ENCODE measurements at places on chromosomes 11 and 22.

- no peak for DNase-seq
Observed at GRCh38 chr22:21626073-21626734, 3.6 kb downstream of the YDJC start.

GRCh38 chr11:13782390-13783075, 114.1 kb downstream of the FAR1 start:
- DNase-seq, result no peak

DNA sequence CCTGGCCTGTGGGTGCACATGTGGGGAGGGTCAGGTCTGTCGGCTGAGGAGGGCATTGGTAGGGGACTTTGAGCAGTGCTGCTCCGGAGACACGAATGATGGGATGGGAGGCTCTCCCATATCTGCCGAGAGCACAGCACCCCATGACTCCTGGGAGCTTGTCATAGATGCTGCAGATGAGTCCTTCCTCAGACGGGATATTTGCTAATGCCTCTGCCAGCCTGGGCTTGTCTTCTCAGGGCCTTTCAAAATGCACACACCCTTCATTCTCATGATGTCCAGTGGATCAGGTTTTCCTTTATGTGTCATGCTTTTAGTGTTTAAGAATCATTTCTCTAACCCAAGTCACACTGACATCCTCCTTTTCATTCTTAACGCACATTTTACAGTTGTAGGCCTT, 8.1 kb upstream of the RNH1 start:
- DNase-seq, result no peak

DNA sequence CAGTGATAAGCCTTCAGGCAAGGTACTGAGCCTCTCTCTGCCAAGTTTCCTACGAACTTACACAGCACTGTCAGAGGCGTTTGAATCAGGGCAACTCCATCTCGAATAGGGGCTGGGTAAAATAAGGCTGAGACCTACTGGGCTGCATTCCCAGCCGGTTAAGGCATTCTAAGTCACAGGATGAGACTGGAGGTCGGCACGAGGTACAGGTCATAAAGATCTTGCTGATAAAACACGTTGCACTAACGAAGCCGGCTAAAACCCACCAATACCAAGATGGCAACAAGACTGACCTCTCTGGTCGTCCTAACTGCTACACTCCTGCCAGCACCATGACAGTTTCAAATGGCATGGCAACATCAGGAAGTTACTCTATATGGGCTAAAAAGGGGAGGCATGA, 20.4 kb upstream of the POGLUT3 start:
- DNase-seq, result no peak

GRCh38 chr11:132111838-132112237, 741.4 kb downstream of the NTM start:
- no peak for DNase-seq

DNA sequence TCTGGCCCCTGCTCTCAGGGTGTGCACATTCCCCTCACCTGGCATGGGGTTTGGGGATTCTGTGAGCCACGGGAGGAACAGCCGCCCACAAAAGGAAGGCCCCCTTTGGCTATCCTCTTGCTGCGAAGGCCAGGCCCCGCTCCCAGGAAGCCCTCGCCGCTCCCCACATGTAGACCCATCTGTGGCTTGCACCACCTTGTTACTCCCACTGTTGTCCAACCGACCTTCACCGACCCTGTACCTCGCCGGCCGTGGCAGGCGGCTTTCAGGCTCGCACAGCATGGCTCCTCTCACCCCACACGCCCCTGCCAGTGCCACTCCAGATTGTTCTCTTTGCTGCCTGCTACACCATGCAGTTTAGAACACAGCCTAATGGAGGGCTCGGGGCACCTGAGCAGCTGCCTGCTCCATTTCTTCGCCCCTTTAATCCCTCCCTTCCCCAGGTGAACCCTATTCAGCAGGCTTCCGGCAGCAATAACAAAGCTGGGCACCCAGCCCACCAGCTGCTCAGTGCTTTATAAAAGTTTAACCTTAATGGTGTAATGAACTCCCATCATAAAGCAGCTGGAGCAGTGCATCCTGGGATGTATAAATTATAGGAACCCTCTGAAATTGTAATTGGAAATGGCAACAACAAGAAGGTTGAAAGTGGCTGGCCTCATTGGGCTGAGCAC, 10.7 kb downstream of the DAGLA start:
- no peak for DNase-seq

DNA sequence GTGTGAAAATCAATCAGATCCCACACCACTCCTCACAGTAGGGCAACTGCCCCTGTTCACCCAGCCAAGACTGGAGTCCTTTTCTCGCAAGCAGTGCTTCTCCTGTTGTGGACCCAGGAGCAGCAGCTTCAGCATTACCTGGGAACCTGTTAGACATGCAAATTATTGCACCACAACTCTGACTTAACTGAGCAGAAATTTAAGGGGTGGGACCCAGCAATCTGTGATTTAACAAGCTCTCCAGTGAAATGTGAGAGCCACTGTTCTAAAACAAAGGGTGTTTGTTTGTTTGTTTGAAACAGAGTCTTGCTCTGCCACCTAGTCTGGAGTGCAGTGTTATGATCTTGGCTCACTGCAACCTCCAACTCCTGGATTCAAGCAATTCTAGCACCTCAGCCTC, 591.4 kb downstream of the SOX6 start:
- no peak for DNase-seq

GRCh38 chr11:128868841-128869671, 2.0 kb upstream of the KCNJ1 start:
- peak; percentile 69 for DNase-seq

- DNase-seq, result no peak
Observed at GRCh38 chr11:81135570-81135969, 1598.1 kb downstream of the FAM181B start.

- DNase-seq, result no peak
Observed at GRCh38 chr11:101718402-101718801, 134.6 kb upstream of the TRPC6 start.

- no peak for DNase-seq
Observed at GRCh38 chr22:20970939-20971657, 4.0 kb downstream of the AIFM3 start.

- DNase-seq, result no peak
Observed at GRCh38 chr11:16786131-16786530, 47.7 kb downstream of the C11orf58 start.

DNA sequence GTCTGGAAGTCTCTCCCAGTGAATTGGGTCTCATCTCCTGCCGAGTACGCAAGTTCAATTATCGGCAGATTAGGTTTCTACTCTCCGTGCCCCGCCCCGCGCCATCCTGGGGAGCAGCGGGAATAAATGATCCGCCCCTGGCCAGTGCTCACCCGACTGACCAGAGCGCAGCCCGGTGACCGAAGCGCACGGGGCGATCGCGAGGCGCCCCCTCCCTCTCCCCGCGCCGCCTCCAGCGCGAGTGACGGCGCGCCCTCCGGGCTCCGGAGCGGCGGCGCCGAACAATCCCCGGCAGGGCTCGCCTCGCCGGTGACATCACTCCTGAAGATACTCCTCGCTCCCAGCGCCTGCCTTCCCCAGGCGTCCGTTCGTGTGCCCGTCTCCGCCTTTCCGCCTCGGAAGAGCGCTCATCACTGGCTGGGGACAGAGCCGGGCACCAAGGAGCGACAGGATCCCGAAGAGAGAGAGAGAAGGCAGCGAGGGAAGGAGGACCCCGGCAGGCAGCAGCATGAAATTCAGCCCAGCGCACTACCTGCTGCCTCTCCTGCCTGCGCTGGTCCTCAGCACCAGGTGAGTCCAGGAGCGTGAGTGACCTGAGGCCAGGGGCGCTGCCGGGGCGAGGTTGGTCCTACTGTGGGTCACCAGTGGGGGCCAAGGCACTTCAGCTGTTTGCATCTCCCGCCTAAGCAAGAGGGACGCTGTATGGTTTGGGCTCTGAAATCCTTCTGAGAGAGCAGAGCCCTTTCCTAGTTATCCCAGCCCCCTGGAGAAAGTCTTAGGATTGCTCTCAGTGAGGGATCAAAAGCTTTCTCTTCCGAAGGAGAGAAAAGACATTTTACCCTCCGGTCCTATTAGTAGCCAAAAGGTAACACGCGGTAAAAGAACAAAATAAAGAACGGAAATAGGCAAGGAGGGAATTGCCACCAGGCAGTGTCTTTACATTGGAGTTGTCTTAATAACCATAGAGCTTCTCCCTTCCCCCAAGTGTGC, at the start of gene LUZP2:
Gene LUZP2, plus strand, starts transcription at position 318 of the 990 bp plus-strand sequence.
- DNase-seq, result no peak

DNA sequence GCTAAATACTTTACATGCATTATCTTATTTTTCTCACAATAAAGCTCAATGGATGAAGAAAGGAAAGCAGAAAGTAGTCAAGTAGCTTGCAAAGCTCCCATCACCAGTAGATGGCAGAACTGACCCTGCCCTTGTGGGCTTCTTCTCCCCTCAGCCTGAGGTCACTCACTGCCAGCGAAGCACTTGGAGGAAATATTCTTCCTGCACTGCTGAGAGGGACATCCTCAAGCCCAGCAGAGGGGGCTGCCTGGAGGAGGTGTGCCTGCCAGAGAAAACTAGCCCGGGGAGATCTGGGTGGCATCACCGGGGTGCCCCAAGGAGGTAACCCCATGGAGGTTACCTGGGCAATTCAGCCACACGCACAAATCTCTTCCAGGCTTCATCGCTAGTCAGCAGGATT, 6.6 kb downstream of the APOL4 start:
- no peak for DNase-seq

DNA sequence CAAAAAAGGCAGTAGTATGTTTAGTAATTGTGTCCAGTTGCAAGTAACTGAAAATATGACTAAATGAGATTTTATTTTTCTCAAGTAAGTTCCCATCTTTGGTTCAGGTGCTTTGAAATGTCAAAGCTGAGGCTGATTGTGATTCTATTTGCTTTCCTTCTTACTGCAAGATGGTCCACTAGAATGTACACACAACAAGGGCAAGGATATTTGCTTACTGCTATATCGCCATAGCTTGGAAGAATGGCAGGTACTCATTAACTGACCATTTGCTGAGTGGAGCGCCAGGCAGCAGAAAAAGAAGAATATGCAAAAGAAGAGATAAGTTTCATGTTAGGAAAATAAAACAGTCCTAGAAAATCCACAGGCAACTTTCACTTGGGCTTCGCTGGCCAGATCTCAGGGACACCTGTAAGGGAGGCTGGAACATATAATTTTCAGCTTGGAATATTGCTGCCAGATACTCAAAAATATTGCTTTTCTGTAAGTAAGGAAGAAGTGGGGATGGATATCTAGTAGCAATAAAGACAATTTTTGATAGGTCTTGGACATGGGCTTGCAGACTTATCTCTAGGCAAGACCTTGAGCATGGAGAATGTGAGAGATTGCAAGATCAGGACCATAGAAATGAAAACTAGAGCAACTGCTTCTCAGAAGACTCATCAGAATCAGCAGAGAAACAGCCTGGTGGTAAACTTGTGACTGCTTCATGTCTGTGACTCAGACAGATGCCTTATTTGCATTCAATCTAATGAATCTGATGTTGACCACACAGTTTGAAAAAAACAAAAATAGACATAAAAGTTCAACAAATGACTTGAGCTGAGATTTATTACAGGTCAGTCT, 44.8 kb upstream of the OR9Q1 start:
- no peak for DNase-seq

- no peak for DNase-seq
Observed at GRCh38 chr11:124633355-124633754, 10.7 kb downstream of the TBRG1 start.

DNA sequence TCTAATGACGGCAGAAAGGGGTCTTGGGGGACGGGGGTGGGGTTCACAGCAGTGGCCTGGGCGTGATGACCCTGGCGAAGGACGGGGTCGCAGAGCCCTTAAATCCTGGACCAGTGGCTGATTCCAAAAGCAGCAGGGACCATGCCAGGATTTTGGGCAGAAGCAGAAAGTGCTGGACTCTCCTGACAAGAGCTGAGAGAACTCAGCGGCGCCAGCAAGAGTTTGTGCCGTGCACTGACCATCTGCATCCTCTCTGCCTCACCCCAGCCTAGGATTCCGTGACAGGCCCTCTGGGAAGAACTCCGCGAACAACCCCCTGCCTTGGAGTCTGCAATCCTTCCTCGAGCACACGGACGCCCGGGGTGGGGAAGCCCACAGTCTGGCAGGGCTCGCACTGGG, 644 bp upstream of the NDUFV1 start:
- no peak for DNase-seq

- no peak for DNase-seq
Observed at GRCh38 chr22:40000171-40000570, 5.4 kb downstream of the FAM83F start.

GRCh38 chr11:10058356-10058755, 235.7 kb downstream of the SBF2 start:
- no peak for DNase-seq

GRCh38 chr11:45658292-45658991, 7.0 kb downstream of the CHST1 start:
- DNase-seq, result no peak

DNA sequence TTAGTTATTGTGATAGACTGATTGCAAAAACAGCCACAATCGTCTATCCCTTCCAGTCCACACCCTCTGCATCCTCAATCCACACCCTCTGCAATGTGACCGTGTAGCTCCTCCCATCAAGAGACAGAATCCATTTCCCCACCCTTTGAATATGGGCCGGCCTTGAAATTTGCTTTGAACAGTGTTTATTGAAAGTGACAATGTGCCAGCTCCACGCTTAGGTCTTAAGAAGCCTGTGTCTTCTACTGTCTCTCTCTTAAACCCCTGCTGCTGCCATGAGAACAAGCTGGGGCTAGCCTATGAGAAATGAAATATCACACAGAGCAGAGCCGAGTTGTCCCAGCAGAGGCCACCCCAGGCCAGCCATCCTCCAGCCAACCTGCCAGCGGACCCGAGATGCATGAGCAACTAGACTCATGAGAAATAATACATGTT, 22.3 kb upstream of the MICAL2 start:
- no peak for DNase-seq

GRCh38 chr11:8683115-8683807, 669 bp downstream of the RPL27A start:
- DNase-seq, result no peak

DNA sequence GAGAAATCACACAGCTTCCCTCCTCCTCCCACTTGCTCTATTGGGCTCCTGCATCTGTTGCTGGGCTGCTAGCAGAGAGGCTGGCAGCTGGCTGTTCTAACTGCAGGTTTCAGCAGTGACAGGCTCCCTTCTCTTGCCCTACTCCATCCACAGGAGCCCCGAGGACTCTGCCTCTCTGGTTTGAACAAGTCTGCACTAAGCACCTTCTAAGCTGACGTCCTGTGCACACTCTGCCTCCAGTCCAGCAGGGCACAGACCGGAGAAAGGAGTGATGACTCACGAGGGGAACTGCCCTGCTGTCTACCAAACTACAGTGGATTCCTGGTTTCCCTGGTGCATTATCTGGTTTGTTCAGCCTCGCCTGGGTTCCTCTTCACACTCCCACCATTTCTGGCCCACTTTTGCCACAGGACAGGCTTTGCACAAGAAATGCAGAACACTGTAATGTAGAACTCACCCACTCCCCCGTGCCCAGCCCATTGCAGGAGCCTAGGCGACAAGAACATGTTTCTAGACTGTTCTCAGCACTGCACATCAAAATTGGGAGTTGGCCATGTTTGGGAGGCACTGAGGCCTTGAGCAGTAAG, 26.0 kb downstream of the IL10RA start:
- DNase-seq, result peak; percentile 63

- DNase-seq, result no peak
Observed at GRCh38 chr11:29389793-29390192, 627.0 kb downstream of the KCNA4 start.

- no peak for DNase-seq
Observed at GRCh38 chr11:67002297-67002913, 20.5 kb upstream of the SYT12 start.

GRCh38 chr11:841981-842369, 354 bp downstream of the POLR2L start:
- no peak for DNase-seq
